Bone marrow (tissue), 2 donors: ENCODE measurements at places on chromosomes 4 and X.
A peak's percentile ranks its signal among the peaks of the same experiment; 100 is the strongest.

- DNase-seq: no peak
Measured at GRCh38 chr4:117626664-117627063, 407.6 kb upstream of the NDST3 start.

- no peak for DNase-seq
Measured at GRCh38 chr4:101178731-101179130, 168.6 kb downstream of the PPP3CA start.

DNA sequence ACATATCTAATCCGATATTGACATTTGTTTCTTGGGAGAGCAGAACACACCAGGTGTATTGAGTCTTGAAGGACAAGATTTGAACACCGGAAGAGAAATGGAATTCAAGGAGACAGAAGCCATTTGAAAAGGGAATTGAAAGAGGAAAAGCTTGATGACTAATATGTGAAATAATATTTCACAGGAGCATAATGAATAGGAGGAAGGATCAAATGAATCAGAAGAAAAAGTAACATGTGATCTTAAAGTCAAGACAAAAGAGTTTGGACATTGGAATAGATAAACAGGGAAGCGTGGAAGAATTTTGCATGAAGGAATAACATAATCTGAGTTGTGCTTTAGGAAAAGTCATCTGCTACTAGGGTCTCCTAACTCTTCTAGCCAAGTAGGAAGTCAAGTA, 145.5 kb upstream of the PDHA2 start:
- DNase-seq: no peak

DNA sequence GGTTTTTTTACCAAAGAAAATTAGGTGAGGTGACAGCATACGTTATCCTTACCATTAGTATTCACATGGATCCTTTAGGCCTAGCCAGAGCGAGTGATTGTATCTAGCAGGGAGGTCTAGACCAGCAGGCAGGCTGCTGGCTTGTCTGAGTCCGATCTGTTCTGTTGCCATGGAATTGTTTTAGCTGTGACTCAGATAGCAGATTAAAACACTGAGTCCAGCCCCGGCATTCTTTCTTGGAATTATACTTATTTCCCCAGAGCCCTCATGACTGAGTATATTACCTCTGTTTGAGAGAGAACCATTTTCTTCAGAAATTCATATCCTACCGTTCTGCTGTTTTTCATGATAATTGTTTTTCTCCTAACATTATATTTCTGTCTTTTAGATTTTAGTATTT, 37.4 kb downstream of the OCRL start:
- no peak for DNase-seq

- peak; percentile 6 for DNase-seq
Measured at GRCh38 chrX:63506320-63506719, 155.2 kb upstream of the SPIN4 start.

DNA sequence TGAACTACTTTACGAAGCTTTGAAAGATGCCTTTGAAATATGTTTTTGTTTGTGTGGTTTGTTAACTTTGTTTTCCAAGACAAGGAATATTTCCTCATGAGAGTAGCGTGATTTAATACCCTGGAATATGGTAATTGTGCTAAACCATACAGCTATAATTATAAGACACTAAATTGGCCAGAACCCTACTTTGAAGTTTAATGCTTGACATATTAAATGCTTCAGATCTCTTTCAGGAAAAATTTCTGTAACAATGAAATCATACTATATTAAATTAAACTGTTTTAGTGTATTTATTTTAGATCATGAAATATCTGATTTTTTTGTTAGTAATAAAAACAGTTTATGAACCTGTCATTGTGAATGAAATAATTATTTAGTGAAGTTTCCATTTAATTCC, 63.5 kb downstream of the DCLK2 start:
- DNase-seq: no peak

GRCh38 chrX:130106071-130106470, 4.2 kb downstream of the ELF4 start:
- no peak for DNase-seq
